ENCODE measurements at places on chromosomes 5 and 9.

GRCh38 chr5:103369125-103370120, 110.9 kb downstream of the MACIR start:
- no peak for DNase-seq

GRCh38 chr5:42995360-42995751, 44.8 kb downstream of the ANXA2R start:
- no peak for DNase-seq

- no peak for DNase-seq
These were observed 42.1 kb downstream of the CLINT1 start for GRCh38 chr5:157816682-157817386.

DNA sequence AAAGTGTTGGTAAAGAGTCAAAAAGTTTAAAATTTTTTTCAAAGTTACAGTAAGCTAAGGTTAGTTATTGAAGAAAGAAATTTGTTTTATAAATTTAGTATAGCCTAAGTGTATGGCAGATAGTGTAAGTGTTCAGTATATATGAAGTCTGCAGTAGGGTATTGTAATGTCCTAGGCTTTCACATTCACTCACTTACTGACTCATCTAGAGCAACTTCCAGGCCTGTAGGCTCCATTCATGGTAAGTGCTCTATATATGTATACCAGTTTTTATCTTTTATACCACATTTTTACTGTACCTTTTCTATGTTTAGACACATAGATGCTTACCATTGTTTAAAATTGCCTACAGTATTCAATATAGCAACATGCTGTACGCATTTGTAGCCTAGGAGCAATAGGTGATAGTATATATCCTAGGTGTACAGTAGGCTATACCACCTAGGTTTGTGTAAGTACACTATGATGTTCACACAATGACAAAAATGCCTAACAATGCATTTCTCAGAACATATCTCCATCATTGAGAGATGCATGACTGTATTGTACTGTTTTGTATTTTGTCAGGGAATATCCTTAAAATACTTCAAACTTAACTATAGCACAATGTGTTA, 38.5 kb downstream of the CYSTM1 start:
- no peak for DNase-seq

DNA sequence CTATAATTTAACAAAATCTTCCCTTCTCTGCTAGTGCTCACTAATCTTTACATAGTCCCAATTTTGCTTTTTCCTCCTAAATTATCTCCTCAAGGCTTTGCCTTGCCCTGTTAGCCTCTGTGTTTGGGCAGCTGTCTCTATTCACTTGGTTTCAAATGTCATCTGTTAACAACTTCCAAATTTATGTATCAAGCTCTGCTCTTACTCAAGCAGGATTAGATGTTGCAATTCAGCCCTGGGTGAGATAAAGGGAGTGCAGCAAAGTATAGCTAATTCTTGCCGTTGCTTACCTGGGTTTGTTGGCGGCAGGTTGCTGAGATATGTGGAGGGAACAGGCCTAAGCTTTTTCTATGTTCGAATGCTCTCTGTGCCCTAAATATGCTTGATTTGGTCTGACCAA, 483.8 kb downstream of the DMAC1 start:
- no peak for DNase-seq

- DNase-seq: no peak
These were observed 40.1 kb downstream of the SLC1A1 start for GRCh38 chr9:4530375-4530774.

- peak; percentile 4 for DNase-seq
These were observed at the start of gene PDZD2 for GRCh38 chr5:31638748-31639418. Gene PDZD2, plus strand, starts transcription at chr5:31639131.

DNA sequence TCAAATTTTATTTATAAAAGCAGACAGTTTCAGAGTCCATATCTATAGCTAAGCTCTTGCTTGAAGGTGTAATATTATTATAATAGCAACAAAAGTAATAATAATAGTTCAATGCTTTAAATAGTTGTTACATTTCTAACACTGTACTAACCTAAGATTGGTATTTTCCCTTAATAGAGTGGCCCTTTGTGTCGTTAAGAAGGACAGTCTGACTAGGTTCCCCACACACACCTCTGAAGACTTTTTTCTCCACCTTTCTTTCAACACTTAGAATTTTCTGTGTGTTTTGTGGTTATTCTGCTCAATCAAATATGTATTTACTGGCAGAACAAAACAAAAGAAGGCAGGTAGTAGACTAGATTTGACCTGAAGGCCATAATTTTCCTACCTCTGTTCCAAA, 223.2 kb upstream of the ACO1 start:
- no peak for DNase-seq

DNA sequence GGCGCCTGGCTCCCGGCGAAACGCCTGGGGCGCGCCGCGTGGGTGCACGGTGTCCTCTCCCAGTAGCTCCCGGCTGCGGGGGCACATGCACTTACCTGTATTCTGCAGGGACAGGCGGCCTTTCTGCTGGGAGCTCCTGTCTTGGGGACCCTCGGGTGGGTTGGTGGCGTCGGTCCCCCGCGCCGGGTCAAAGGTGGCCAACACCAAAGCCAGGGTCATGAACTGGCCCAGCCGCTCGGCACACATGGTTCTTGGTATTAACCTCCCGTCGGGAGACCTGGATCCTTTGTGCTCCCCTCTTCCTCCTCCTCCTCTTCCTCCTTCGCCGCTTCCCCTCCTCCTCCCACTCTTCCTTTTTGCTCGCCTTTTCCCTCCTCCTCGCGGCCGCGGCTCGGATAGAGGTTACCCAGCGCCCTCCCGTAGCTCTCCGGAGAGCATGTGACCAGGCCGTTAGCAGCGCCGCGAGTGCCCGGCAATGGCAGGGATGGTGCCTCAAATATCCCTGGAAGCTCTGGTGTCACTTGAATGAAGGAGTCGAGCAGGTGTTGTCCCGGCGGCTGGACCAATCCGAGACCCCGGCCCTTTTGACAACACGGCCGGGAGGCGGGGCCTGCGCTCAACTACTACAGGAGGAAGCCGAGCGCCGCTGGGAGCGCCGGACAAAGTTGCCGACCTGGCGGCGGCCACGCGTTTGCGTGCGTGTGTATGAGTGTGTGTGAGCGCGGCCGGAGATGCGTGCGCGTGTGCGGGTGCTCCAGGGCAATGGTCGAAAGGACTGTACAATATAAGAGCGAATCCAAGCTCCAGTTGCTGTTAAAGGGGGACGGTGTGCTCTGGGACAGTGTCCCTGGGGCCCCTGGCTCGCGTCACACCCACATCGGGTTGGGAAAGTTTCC, at the start of gene STC2:
Gene STC2, minus strand, starts transcription at position 467 of the 896 bp plus-strand sequence. Its CDS starts 221 bp downstream, at position 246.
- DNase-seq: peak; percentile 27

DNA sequence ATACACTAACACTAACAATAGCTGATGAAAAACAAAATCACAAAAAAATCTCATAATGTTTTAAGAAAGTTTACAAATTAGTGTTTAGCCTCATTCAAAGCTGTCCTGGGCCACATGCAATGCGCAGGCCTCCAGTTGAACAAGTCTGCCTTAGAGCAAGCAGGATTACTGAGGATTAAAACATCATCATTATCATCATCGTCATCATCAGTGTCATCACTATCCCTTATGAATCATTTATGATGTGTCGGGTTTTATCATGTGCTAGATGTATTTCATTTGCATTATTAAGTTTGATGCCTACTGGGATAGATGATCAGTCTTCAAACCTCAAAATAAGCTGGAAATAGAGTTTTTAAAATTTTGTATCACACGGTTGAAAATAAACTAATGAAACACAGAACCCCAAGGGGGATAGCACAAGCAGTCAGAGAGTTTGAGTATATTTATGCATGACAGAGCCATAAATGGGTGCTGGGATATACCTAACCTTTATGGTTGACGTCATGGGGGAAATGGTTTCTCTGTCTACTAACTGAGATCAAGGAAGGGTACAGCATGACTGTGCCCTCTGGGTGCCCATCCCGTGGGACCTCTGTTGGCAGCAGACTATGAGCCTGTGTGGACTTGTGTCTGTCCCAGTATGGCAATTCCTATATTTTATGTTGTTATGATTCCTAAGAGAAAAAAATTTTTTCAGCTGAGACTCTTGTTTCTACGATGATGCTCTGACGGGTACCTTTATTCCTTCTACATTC, 150.3 kb upstream of the ADRA1B start:
- DNase-seq: no peak

DNA sequence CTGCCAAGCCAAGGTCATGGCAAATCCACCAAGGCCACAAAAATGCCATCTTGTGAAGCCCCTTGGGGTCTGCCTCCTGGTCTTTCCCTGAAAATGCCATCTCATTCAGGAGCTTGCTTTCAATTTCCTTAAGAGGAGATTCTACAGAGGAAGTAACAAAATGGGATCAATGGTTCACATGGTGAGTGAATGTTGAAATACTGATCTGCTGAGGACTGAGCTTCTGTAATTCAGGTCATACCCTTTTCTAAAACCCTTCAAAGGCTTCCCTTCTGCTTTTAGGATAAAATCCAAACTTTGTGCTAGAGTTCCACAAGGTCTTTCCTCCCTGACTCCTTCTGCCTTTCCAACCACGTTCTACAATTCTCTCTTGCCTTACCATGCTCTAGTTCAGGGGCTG, 24.7 kb upstream of the NR3C1 start:
- no peak for DNase-seq

GRCh38 chr9:79885093-79885857, 313.5 kb downstream of the TLE4 start:
- no peak for DNase-seq

DNA sequence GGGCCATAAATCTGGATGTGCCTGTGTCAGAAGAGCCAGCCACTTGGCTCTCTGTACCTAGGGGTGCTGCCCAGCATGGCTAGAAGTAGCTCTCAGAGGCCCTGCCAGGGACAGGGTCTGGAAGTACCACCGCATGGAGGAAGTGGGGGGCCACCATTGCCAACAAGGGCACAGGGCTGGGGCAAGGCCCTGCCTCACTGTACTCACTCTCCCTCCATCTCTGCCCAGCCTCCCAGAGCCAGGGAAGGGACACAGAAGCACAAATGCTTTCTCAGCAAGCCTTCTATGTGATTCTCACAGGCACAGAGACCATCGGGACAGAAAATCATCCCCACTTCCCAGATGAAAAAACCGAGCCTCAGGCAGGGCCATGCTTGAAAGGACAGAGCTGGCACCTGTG, 138.1 kb downstream of the C5orf15 start:
- no peak for DNase-seq

DNA sequence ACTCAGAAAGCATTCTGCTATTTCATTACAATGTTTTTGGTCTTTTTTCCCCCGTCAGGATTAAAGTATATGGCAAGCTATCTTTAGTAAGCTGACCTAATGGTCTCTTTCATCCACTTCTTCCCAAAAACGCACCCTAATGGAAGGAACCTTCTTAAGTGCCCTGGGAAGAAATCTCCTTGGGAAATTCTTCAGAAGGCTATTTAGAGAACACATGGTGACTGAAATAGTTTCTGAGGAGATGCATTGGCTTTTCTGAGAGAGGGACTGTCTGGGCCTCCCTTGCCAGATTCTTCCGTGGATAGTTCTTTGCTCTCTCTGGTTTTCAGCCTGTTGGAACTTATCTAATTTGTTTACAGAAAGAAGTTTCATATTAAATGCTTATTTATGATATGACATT, 524.1 kb upstream of the MEF2C start:
- DNase-seq: no peak

GRCh38 chr9:15310107-15310850, 3.3 kb upstream of the TTC39B start:
- no peak for DNase-seq

DNA sequence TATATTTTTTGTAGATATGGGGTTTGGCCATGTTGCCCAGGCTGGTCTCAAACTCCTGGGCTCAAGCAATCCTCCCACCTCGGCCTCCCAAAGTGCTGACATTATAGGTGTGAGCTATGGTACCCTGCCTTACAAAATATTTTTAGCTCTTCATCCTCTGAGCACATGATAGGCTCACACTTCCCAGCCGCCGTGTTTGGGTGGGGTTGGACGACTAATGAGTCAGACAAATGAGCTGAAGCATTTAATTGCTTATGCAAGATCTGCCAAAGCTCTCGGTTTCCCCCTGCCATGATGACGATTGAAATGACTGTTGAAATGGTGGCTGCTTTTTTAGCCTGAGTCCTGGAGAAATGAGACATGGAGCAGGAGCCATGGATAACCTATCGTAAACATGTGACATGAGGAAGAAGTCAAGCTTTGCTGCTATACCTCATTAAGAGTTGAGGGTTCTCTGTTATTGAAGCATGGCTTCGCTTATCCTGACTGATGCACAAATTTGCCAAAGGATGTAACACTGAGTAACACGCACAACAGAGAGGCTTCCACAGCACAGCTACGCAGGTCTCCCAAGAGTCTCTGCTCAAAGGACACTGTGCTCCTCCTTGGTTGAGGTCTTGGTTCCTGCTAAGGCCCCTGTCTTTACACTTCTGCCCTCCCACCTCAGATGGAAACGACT, 48.2 kb upstream of the GFPT2 start:
- DNase-seq: no peak

DNA sequence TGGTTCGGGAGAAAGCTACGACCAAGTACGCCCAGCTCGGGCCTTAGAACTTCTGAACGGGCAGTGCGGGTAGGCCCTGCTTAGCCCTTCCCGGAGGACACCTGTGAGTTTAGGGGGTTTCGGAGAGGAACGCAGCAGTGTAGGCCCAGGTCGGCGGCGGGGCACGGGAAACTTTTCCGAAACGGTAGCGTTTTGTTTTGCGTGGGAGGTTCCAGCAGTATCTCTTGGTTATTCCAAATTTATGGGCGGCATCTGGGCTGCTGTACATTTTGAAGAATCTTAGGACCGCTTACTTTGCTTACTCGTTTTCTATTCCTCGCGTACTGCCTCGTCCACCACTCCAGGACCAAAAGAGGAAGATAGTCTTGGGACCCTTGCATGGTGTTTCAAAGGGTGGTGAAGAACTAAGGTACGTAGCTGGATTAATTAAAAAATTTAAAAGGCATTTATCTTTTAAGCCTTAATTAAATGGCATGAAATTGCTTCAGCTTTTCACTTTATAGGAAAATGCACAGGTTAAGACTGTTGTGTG, 492 bp downstream of the TENT2 start:
- no peak for DNase-seq

- DNase-seq: no peak
These were observed 42.7 kb upstream of the ZNF608 start for GRCh38 chr5:124789104-124789605.

DNA sequence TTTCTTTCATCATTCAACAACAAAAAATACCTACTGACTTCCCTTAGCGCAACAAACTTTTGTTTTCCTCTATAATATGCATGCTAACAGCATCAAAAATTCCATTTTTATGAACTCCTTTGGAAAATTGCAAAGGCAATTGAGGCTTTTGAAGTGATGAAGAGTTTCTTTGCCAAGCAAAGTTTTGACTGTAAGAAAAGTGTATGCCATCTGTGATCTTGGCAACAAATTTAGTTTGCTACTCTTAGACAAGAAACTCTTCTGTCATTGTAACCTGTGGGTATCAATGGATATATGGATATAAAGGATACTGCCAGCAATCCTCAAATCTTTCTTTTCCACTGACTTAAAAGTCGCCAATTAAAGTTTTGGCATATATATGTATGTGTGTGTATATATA, 72.0 kb upstream of the GABRA1 start:
- no peak for DNase-seq

Data from C1 segment of cervical spinal cord (tissue), 14 donors.